ENCODE measurements at places on chromosomes 7 and 10. TPM values are rescaled to one million over a fixed set of nuclear protein-coding genes. Genes with fewer than 3 reads are reported as not detected.
A peak's percentile ranks its signal among the peaks of the same experiment; 100 is the strongest.

Gene FRMD4A
- 4.7 TPM for total RNA-seq

Gene LOXL4
- not detected for total RNA-seq

Gene GCK
- not detected for total RNA-seq

Gene WNT8B
- total RNA-seq = not detected

GRCh38 chr7:139538881-139539635, 15.6 kb downstream of the CLEC2L start:
- DNase-seq = no peak

Gene LIPA
- 35.1 TPM for total RNA-seq

GRCh38 chr7:45646996-45647825, 73.0 kb downstream of the ADCY1 start:
- no peak for DNase-seq

DNA sequence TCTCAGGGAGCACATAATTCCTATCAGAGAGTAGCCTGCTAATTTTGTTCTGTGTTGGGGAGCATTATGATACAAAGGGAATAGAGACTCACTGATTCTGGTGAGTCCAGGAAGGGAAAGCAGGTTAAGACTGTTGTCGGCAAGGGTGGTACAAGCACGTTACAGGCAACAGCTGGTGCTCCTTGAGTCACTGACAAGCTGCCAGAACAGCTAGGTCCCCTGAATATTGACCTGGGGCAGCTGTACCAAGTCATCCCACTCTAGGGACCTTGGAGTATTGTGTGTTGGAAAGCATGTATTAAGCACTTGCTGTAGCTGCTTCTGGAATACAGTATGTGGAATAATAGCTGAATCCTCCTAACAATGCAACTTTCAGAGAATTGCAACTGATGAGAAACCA, 37.0 kb upstream of the GLCCI1 start:
- DNase-seq = no peak

- no peak for DNase-seq
These were observed 56.6 kb downstream of the C10orf143 start for GRCh38 chr10:130054021-130054420.

DNA sequence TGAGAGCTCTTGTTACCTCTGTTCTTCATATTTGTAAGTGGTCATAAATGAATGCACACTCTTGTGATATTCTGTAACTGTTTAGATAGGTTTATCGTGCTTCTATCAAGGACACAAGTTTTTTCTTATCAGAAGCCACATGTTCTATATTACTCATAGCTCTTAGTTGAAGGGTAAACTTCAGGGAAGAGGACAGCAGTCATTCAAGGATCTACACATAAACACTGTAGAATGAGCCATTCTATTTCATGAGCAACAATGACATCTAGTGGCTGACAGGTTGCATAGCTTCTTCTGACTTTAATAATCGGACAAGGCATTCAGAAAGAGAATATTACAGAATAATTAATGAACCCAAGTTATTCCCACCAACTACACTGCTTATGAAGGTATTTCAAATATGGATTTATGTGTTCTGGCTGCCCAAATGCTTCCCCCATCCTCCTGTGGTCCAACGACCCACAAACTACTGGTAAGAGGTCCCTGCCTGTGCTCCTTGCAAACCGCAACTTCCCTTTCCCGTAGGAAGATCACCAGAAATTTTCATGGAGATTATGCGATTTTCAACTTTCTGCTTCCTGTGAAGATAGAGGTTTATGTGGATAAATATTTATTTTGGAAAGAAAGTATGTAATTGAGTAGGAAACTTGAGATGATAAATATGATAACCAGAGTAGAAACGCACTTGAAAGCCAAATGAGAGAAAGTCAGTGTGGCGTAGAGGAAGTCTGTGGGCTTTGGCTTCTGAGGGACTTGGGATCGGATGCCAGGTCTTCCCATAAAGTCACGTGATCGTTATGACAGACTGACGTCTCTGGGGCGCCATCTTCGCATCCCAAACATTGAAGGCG, 16.8 kb upstream of the ABCB5 start:
- DNase-seq = peak; percentile 66

Gene GIMAP4
- not detected for total RNA-seq

DNA sequence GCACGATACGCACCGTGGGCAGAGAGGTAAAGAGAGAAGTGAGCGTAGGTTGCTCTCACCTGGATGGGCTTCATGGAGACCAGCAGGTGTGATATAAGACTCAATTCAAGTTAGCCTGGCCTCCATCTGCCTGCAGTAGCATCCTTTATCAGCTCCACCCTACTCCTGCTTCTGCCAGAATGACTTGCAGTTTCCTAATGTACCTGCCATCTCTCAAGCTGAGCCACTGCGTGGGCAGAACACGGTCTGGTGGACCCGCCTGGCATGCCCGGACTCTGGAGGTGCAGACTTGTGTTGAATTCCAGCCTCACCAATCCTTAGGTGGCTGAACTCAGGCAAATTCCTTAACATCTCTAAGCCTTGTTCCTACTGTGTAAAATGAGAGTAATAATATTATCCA, 64.3 kb downstream of the STEAP1B start:
- DNase-seq = peak; percentile 59

DNA sequence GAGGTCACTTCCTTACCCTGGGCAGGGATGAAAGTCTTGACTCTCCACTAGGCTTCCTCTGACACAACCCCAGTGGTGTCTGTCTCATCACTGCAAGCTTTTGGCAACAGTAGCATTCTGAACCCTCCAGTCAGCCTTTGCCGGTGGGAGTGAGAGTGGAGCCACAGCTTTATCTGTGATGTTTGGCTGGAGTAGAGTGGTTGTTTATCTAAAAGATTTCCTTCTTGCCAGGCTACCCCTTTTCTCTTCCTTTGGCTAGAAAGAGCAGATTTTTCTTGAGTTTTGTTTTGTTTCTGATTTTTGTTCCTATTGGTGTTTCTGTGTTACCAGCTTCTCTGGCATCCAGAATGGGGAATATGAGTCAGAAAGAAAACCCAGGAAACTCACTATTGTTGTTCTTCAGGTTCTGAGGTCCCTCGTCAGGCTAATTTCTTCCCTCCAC, 98.9 kb upstream of the KIF5B start:
- DNase-seq = peak; percentile 76

GRCh38 chr7:137932881-137933269, 69.0 kb downstream of the CREB3L2 start:
- DNase-seq = peak; percentile 90

DNA sequence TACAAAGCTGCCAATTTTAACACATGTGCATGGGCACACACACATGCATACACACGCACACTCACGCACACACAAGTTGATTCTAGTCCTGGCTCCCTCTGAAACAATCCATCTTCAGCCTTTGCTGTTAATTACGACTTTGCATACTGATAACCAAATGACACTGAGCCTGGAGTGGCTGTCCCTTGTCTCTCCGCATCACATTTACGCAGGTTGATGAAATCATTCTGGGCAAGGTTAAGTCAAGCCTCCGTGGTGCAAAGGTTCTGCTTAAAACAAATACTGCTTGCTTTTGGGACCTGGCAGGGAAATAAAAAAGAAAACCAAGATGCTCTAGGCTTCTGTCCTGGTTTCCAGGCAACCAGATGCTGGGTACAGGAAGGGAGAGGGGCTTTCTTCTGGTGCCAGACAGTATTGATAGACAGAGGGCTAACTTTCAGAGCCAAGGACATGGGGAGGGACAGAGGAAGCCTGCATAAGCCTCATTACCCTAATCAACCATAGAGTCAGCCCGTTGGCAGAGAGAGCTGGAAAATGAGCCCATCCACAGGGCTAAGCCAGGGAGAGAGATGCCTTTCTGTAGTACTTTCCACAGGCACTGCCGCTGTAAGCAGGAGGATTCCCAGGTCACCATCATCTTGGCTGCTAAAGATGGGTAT, 233.0 kb downstream of the WDR11 start:
- DNase-seq = no peak

- no peak for DNase-seq
These were observed 193.0 kb upstream of the CELF2 start for GRCh38 chr10:10824591-10825148.

DNA sequence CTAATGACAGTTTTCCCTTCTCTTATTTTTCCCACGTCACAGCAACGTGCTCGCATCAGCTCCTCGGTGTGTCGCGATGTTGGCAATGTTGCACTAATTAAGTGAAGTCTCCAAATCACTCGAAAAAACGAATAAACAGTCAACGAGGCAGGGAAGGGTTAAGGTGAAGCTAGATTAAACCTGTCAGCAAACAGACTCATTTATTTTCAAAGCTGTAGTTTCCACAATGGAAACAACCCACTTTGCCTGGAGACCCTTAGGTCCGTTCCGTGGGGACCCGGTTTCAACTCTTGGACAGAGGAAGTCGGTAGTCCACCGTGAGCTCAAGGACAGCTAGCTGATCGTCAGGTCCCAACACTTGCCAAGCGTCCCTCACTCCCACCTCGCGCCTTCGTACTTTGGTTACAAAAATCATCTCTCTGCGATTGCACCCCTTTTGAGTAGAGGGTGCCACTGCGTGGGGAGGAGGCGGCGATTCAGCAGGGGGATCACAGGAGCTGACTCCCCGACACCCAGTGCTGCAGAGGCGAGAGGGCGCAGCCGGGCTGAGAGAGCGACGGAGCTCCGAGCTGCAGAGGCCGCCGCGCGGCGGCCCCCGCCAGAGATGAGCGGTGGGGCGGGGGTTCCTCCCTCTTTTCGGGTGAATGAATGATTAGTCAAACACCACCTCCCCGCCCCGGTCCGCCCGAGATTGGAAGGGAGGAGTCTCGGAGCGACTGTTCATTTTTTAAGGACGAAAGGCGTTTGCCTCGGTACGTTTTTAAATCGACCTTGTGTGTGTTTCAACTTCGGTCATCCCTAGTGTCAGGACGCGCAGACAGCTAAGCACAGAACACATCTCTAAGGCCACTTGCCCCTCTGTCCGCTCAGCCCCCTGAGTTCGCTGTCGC, 1.3 kb upstream of the BMPER start:
- peak; percentile 38 for DNase-seq

DNA sequence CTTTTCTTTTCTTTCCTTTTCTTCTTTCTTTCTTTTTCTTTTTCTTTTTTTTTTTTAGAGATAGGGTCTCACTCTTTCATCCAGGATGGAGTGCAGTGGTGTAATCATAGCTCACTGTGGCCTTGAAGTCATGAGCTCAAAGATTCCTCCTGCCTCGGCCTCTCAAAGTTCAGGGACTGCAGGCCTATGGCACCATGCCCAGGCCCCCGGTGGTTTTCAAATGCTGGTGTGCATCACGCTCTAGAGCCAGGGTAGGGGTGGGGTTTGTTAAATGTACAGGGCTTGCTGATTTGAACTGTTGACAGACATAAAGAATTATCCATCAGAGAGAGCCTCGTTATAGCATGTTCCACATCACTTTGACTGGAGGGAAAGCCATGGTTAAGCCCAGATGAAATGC, 5.8 kb downstream of the MINDY4 start:
- DNase-seq = no peak

Gene MOSPD3
- 16.3 TPM for total RNA-seq

- no peak for DNase-seq
These were observed 2.6 kb downstream of the TMEM243 start for GRCh38 chr7:87216701-87217508.

GRCh38 chr7:35969066-35969465, 168.2 kb downstream of the SEPTIN7 start:
- DNase-seq = no peak

GRCh38 chr7:74266191-74266963, 12.2 kb upstream of the RFC2 start:
- no peak for DNase-seq

GRCh38 chr7:120658516-120658915, 199.4 kb downstream of the TSPAN12 start:
- DNase-seq = peak; percentile 28

GRCh38 chr7:140060243-140060630, 2.5 kb downstream of the PARP12 start:
- DNase-seq = peak; percentile 78

DNA sequence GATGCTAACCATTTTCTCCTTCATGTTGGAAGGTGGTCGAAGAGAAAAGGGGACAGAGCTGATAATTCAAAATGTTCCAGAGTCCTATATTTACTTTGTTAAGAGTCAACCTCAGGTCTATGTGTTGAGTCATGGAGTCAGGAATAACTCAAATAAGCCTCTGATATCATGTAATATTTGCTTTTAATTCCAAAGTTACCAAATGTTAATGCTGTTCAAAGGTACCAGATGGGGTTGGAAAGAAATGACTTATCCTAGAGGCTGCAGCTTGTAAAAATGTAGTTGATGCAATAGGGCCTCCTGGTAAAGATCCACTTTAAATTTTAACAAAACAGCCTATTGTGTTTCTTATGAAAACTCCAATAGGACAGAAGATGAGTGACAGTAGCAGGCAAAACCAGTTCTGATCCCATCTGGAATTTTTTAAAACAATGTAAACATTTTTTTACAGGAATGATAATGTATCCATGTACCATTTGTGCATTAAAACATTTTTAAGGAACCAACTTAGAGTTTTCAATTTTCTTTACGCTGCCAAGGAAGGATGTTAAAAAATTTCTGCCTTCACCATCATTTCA, 218.2 kb downstream of the ANK3 start:
- peak; percentile 26 for DNase-seq

Gene CALML3
- 704 TPM for total RNA-seq

DNA sequence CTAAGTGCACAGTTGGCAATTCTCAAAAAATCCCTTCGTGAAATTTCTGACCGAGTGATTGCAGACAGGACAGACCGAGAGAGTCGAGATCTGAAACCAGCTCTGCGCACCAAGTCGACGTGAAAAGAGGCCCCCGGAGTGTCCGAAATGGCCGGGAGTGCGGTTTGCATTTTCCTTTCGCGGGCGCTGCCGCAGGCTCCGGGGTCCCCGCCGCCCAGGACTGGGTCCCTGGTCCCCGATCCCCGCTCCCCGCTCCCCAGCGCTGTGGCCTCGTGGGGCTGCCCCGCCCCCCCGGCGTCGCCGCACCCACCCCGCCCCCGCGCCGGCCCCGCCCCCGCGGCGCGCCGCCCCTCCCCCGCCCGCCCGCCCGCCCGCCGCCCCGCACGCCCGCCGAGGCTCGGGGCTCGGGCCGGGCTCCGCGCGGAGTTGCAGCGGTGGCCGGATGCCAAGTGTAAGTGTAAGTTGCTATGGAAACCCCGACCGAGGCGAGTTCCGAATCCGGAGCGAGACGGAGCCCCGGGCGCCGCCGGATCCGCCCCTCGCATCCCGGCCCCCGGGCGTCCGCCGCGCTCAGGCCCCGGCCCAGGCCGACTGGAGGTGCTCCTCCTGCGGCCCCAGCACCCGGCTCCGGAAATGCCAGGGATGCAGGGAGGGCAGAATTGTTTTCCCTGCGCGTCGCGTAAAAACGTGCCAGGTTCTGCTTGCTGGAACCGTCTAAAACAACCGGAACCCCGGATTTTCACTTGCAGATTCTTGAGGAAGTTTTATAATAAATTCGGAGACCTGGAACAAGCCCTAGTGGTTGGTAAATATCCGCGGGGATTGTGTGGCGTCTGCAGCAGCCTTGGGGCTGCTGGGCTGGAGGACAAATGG, 4.6 kb downstream of the BMI1 start:
- DNase-seq = peak; percentile 60

Gene CUBN
- total RNA-seq = 0.24 TPM

DNA sequence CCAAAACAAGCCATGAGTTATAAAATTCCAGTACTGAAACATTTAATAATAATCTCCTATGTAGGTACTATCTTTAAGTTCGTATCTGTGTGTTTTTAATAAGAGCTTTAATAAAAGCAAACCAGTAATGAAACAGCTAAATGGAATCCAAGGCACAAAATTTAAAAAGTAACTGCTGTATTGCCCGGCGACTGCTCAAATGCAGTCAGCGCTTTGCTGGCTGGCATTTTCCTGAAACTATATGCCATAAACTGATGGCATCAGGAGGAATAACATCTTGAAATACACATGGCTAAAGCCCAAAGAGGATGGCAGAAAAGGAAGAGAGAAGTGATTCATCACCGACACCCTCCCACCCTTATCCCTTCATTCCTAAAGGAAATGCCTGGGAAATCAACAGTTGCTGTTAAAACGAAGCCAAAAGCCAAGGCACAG, 133.1 kb downstream of the CUBN start:
- DNase-seq = no peak

Measured in mammary epithelial cell (primary cell).